Gastroesophageal sphincter (tissue), 4 donors: ENCODE measurements at places on chromosomes 13 and 19.
A peak's percentile ranks its signal among the peaks of the same experiment; 100 is the strongest.

- H3K36me3 ChIP-seq = no peaks in the 10 kb centered on the region
- no peak overlapping the region for H3K4me3 ChIP-seq
- H3K27ac ChIP-seq = no peak overlapping the region
- H3K27me3 ChIP-seq = no peaks in the 10 kb centered on the region
- ATAC-seq = no peak
Measured at GRCh38 chr19:16970821-16971220, 55.8 kb downstream of the CPAMD8 start.

GRCh38 chr19:30087381-30088138, 145.5 kb downstream of the URI1 start:
- peaks cover 11% of the 10 kb centered on the region for H3K27me3 ChIP-seq
- H3K36me3 ChIP-seq = no peaks in the 10 kb centered on the region
- no peaks in the 10 kb centered on the region for H3K4me1 ChIP-seq
- ATAC-seq = no peak
- H3K4me3 ChIP-seq = no peak overlapping the region

- H3K27ac ChIP-seq = peak overlapping the region; percentile 79
- ATAC-seq = no peak
- H3K27me3 ChIP-seq = no peaks in the 10 kb centered on the region
- peaks cover 2% of the 10 kb centered on the region for H3K36me3 ChIP-seq
Measured at GRCh38 chr13:110217811-110218210, 89.1 kb downstream of the COL4A1 start.

GRCh38 chr13:106691861-106692260, 123.9 kb upstream of the ARGLU1 start:
- ATAC-seq = no peak
- H3K36me3 ChIP-seq = no peaks in the 10 kb centered on the region
- no peak overlapping the region for H3K4me3 ChIP-seq

DNA sequence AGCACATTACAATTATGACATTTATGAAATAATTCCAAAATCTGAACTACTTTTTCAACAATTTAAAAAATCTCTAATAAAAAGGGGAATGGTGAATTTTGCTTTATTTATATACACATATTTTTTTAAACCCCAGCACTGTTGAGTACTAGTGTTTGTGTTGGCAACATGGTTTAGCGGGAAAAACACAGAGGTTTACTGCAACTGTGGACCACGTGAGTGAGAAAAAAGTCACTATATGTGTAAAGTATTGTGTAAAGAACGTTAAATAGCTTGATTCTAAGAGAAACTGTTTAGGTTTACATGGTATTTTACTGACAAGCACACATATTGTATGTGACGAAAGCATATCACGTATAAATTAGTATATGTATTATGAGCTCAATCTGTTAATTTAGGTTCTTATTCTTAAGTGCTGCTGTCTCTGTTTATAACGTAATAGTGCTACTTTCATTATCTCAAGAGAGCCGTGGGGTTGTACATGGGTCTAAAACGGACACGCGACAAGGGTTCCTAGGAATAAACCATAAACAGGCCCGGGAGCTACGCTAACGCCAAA, 617 bp downstream of the SKA3 start:
- no peak for ATAC-seq
- H3K4me1 ChIP-seq = peaks cover 27% of the 10 kb centered on the region
- peak overlapping the region; percentile 77 for H3K4me3 ChIP-seq

GRCh38 chr19:33521480-33522370, at the start of gene PEPD:
Gene PEPD, minus strand, starts transcription at chr19:33521791. Its CDS starts 31 bp downstream, at chr19:33521760.
- H3K27me3 ChIP-seq = no peaks in the 10 kb centered on the region
- ATAC-seq = peak; percentile 98
- peaks cover 27% of the 10 kb centered on the region for H3K4me1 ChIP-seq

- no peaks in the 10 kb centered on the region for H3K27me3 ChIP-seq
- H3K27ac ChIP-seq = no peak overlapping the region
- H3K36me3 ChIP-seq = no peaks in the 10 kb centered on the region
- no peak for ATAC-seq
- peaks cover 11% of the 10 kb centered on the region for H3K4me1 ChIP-seq
Measured at GRCh38 chr13:37132211-37132610, 26.7 kb upstream of the CSNK1A1L start.

DNA sequence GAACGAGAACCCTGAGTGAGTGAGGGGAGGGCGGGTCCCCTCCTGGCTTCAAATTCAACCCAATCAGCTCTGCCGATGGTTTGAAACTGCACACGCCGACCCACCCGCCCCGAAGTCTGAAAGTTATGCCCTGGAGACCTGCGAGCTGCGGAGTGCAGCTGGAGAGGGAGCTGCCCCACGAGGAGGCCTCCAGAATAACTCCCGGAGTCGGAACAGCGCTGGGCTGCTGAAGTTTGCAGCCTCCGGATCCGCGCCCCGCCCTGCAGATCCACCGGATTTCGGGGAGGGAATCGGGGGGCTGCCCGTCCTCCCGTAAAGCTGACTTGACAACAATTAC, 7.0 kb downstream of the POU4F1 start:
- H3K27me3 ChIP-seq = peaks cover 100% of the 10 kb centered on the region
- no peak overlapping the region for H3K4me3 ChIP-seq
- no peaks in the 10 kb centered on the region for H3K4me1 ChIP-seq

GRCh38 chr19:50850738-50851137, 4.0 kb upstream of the KLK3 start:
- no peaks in the 10 kb centered on the region for H3K4me1 ChIP-seq
- no peak for ATAC-seq
- no peak overlapping the region for H3K4me3 ChIP-seq

DNA sequence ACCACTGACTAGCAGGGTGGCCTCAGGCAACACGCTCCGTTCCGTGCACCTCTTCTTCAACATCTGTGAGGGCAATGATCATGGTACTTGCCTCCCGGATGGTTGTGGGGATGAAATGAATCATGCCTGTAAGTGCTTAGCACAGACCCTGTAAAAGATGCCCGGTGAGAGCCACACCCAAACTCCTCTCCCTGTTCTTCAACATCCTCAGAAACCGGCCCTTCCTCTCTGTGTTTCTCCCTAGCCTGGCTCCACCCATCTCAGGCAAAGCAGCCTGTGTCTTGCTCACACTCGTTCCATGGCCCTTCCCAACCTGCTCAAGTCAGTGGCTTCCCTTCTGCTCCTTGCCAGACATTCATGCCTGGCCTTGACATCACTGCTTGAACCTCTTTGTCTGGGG, 5.8 kb upstream of the DMKN start:
- H3K36me3 ChIP-seq = no peaks in the 10 kb centered on the region
- no peaks in the 10 kb centered on the region for H3K4me1 ChIP-seq
- peaks cover 53% of the 10 kb centered on the region for H3K27me3 ChIP-seq
- no peak overlapping the region for H3K4me3 ChIP-seq

DNA sequence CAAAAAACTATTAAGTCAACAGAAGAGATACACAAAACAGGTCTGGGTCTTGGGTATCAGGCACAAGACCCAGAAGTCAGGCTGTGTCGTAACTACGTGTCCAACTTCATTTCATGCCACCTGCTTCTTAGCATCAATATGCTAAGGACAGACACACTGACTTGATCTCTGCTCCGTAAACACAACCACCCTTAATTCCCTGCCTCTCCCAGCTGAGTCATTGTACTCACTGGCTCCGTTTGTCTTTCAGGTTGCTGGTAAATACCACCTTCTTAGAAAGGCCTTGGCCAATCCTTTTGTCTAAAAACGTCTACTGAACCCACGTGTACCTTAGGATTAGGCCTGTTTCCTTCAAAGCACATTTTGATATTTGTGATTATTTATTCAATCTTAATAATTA, 726.2 kb downstream of the PCDH9 start:
- H3K4me1 ChIP-seq = no peaks in the 10 kb centered on the region
- H3K27me3 ChIP-seq = no peaks in the 10 kb centered on the region
- ATAC-seq = no peak
- no peak overlapping the region for H3K4me3 ChIP-seq
- H3K36me3 ChIP-seq = no peaks in the 10 kb centered on the region

DNA sequence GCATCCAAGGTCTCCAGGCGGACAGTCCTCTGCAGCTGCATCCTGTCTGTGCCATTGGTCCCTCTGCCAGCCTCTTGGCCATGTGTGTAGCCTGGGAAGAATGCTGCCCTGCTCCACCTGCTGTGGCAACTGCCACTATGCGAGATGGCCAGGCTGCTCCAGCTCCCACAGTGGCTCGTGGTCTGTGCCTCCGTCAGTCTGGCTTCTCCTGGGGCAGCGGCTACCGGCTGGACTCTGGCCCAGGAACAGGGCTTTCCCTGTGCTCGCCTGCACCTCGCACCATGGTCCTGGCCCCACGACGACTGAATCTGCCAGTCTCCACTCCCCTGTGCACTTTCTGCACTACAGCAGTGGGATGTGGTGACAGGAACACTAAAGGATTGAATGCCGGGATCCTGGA, 26.7 kb upstream of the FFAR2 start:
- no peak for ATAC-seq
- H3K27ac ChIP-seq = no peak overlapping the region
- no peak overlapping the region for H3K4me3 ChIP-seq
- H3K27me3 ChIP-seq = peaks cover 64% of the 10 kb centered on the region
- H3K36me3 ChIP-seq = no peaks in the 10 kb centered on the region

DNA sequence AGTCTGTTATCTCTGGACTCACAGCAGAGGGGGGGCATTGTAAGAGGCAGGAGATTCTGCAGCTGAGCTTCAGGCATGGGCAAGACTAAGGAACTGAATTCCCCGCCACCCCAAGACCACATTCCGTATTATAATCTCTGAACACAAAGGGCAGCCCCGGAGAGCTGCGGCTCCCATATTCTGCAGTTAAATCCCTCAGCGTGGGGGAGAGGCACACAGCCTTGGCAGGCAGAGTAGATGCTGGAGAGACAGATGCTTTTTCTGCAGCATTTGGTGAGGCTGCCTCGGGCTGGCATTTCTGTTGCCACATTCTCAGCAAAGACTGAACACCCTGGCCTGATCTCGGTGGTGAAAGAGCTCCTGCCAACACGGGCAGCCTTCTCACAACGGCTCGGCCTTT, 12.9 kb downstream of the CHAF1A start:
- ATAC-seq = no peak
- H3K36me3 ChIP-seq = peaks cover 20% of the 10 kb centered on the region
- H3K27me3 ChIP-seq = no peaks in the 10 kb centered on the region
- H3K27ac ChIP-seq = no peak overlapping the region
- peaks cover 19% of the 10 kb centered on the region for H3K4me1 ChIP-seq
- no peak overlapping the region for H3K4me3 ChIP-seq
